GM04503 (cell line): ENCODE measurements at places on chromosomes 12 and 14.

DNA sequence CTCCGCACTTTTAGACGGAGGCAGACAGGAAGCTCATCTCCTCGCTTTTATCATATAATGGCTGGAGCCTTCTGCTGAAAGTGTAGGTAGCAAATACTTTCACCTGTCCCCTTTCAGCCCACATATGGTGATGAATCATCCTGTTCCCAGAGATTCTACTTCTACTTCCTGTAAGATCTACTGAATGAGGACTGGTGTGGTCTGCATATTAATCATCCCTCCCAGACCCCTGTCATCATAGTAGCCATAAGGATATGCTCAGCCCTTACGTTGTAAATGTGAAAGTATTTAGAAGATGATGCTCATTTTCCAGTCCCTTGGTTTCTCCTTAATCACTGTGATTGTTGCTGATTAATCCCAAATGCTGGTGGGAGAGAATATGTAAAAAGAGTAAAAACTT is 268.2 kb upstream of the GRIP1 start:
- no peak for DNase-seq

DNA sequence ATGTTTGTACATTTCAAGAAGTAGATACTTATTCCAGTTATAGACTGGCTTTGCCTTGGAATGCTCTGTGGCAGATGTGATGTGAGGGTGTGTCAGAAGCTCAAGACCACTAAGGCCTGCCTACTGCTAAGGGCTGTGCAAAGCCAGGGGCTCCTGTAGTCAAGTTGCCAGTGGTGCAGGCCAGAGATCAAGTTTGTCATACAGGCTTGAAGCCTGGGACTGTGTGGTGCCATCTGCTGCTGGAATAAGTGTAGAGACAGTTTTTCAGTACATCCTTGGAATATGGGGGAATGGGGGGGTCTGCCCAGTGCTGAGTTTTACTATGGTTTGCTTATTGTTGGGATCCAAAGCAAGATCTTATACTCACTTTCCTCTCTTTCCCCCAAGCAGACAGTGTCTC is 649.9 kb upstream of the FOXG1 start:
- no peak for DNase-seq

DNA sequence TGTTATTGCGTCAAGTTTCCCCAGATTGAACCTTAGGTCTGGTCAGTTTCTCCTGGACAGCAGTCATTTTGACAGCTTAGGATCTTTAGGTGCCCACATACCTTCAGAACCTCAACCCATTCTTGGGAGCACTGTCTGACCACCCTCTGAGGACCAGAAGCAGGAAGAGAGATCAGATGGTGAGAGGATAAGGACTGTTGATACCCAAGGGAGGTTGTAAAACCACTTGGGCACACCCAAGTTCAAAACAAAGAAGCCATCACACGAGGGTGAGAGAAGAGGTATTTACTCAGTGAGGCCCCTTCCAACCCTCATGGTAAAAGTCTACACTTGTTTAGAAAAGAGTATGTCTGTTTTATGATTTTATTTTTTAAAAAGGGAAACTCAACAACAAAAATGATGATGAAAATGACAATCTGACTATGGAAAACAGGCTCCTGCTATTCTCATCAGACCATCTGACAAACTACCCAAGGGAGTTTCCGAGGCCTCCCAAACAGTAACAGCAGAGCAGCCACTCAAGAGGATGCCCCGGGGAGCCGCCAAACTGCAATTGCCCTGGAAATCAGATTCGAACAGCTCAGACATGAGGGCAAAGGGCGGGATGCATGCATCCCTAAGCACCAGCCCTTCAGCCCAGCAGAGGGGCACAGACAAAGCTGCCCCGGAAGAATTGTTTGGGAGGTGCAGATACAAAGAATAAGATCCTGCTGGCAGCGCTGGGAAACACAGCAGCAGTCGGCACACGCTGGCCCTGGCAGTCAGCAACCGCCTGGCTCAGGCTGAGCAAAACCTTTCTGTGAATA is 162.6 kb upstream of the PLEKHG7 start:
- DNase-seq, result no peak

- no peak for DNase-seq
These were observed 63.7 kb upstream of the MANSC4 start for GRCh38 chr12:27843714-27844245.

GRCh38 chr12:4289231-4289878 is 15.8 kb downstream of the CCND2 start:
- DNase-seq, result no peak

GRCh38 chr14:102849526-102850379 is 72.5 kb downstream of the TRAF3 start:
- DNase-seq, result no peak

GRCh38 chr14:97446087-97446486 is 648.9 kb downstream of the VRK1 start:
- no peak for DNase-seq

- no peak for DNase-seq
These were observed 38.9 kb downstream of the FOXN3 start for GRCh38 chr14:89378119-89378518.

DNA sequence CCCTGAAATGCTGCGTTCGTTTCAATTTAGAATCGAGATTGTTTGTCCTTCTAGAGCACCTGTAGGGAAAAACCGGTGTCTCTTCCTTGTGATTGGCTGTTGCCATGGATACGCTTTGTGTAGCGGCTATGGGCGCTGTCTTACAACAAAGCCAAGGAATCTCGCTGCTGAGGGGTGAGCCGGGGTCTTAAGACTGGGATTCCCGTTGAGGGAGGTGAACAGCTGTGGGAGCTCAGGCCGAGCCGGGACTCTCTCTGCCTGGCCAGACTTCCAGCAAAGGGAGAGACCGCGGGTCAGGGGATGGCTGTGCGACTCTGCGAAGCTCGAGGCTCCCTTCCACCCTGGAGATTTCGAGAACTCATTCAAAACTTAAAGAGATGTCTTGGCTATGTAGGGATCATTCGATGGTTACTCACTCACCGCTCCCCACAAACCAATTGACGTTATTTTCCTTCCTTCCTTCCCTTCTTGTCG is at the start of the genes LRRIQ1 and TSPAN19:
TSS of gene LRRIQ1 (plus strand) at position 118 of the 474 bp plus-strand sequence. CDS start 1,826 bp downstream, outside the sequence.
TSS of gene TSPAN19 (minus strand) at position 44 of the 474 bp plus-strand sequence. CDS start 6,331 bp downstream, outside the sequence.
- peak; percentile 37 for DNase-seq

DNA sequence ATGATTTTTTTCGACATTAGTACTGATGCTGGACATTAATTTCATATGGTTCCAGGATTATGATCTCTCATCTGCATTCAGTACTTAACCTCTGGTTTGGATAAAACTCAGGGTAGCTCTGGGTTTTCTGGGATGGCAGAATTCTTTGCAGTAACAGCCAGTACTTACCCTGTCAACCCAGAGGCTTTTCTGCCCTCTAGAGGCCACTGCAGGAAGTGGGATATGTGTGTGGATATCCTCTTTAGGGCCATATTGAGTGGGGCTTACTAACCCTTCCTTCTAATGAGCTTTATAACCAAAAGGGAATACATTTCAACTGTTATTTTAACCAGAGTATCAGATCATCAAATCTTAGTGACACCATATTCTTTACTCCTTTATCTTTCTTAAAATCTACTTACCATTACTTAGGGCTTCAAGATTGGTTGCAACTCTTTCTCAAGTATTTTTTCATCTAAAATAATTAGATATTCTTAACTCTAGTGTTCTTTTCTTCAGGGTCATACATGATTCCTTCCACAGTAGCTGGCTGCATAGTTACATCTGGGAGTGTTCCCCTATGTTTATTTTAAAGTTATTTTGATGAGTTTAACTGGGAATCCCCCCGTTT is 488.0 kb upstream of the STXBP6 start:
- no peak for DNase-seq

DNA sequence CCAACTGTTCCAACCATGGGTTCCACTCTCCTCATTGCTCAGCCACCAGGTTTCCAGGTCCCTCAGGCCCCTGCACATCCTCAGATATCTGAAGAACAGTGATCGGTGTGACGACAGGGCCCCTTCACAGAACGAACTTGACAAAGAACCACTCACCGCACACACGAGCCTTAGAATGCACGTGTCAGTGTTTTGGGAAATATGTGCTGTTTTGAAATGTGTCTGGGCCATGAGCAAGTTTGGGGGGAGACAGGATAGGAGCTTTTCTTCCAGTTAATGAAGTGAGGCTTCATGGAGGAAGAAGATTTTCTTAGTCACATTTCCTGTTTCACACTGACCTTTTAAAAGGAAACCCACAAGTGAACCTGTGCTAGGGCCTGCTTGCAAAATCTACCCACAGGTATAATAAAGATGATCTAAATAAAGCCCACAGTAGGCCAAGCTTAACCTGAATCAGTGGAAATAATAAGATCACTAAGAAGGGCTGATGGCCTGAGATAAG is 58.6 kb downstream of the ZFP36L1 start:
- DNase-seq, result no peak

DNA sequence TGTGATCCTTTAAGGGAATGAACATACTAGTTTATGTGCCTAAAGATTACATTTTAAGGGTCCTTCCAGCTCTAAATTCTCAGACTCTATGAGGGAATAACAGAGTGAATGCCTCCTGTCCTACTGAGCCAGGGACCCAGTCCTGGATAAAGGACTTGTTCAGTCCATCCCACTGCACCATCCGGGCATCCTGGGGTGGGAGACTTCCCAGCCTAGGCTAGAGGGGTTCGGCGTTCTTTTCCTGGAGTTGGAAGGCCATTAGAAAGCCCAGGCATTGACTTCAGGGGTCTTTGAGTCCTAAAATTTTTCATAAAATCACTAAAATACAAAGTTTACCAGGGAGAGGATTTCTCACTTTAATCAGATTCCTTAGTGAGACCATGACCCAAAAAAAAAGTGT is 127.9 kb upstream of the FKBP4 start:
- DNase-seq, result no peak

DNA sequence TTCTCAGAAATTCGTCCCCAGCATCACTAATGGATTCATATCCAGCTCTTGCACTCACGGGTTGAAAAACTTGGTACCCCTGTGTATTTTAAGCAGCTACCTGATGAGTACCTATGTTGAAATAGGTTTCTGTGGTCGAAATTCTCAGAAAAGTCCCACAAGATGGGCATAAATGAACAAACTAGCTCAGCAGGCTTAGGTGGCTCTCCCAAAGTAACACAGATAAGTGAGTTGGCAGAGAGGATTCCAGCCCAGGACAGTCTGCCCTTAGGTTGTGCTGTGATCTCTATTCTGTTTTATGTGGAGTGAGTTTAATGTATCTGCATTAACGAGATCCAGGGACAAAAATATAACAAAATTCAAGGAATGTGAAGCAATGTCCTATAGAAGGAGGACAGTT is 92.3 kb downstream of the RGS6 start:
- no peak for DNase-seq

DNA sequence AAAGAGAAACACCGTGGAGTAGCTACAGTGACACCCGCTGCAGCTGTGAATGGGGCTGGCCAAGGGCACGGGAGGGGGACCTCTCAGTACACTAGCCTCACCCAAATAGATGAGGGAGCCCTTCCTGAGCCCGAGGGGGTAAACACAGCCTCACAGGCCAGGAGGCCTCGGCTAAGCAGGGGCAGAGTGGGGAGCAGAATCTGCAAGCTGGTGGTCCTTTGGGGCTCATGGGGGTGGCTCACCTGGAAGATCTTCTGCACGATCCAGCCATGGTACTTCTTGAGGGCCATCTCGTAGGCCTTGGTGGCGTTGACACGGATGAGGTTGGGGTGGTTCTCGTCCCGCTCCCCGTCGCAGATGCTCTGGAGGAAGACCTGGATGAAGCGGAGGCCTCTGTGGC is 22.2 kb upstream of the TRPV4 start:
- DNase-seq, result no peak

- no peak for DNase-seq
These were observed 153.6 kb downstream of the KTN1 start for GRCh38 chr14:55733599-55733998.

DNA sequence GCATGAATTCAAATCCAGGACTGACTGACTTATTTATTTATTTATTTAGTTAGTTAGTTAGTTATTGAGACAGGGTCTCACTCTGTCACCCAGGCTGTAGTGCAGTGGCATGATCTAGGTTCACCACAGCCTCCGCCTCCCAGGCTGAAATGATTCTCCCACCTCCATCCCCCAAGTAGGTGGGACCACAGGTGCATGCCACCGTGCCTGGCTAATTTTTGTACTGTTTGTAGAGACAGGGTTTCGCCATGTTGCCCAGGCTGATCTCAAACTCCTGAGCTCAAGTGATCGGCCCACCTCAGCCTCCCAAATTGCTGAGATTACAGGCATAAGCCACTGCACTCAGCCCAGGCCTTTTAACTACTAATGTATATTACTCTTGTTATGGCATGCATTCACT is 36.0 kb downstream of the BTG1 start:
- no peak for DNase-seq

- DNase-seq, result peak; percentile 58
These were observed 5.7 kb upstream of the VDR start for GRCh38 chr12:47910486-47910885.

DNA sequence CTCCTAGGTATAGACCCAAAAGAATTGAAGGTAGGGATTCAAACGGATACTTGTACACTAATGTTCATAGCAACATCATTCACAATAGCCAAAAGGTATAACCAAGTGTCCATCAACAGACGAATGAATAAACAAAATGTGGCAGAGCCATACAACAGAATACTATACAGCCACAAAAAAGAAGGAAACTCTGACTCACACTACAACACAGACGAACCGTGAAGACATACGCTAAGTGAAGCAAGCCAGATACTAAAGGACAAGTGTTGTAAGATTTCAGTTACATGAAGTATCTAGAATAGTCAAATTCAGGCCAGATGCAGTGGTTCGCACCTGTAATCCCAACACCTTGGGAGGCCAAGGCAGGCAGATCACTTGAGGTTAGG is 19.1 kb downstream of the CAMKK2 start:
- no peak for DNase-seq

- DNase-seq, result no peak
These were observed 146.4 kb upstream of the AMIGO2 start for GRCh38 chr12:47226199-47226598.

- DNase-seq, result no peak
These were observed 15.4 kb upstream of the LRP6 start for GRCh38 chr12:12282202-12282601.

- DNase-seq, result no peak
These were observed 37.8 kb downstream of the ARF6 start for GRCh38 chr14:49930720-49931119.

DNA sequence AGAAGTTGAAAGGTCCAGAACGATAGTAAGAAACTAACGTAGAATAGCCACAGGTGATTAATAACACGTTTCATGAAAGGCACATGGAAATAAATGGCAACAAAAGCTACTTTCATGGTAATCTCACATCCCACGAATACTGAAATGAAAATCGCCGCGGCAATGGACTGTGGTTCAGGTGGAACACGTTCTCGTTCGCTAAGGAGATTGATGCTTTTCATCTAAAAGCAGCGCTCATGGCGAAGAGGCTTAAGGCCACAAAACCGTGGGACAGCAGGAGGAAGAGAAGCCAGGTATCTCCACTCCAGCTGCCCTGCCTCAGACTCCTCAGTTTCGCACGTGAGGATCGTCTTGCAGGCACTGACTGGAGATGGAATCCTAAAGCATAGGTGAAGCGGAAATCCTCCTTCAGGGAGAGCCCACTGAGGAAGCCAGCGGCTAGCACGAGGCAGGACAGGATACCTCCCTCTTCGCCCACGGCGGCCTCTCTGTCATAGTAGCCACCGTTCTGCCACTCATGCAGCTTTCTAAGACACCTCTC is 696 bp upstream of the GPHN start:
- no peak for DNase-seq

- DNase-seq, result no peak
These were observed 151.3 kb downstream of the BTG1 start for GRCh38 chr12:91994208-91994797.
